ENCODE measurements at places on chromosomes 2 and 18. TPM values are rescaled to one million over a fixed set of nuclear protein-coding genes. Genes with fewer than 3 reads are reported as not detected.
A peak's percentile ranks its signal among the peaks of the same experiment; 100 is the strongest.

- DNase-seq: no peak
Measured at GRCh38 chr2:175872005-175872348, 130.1 kb downstream of the LNPK start.

DNA sequence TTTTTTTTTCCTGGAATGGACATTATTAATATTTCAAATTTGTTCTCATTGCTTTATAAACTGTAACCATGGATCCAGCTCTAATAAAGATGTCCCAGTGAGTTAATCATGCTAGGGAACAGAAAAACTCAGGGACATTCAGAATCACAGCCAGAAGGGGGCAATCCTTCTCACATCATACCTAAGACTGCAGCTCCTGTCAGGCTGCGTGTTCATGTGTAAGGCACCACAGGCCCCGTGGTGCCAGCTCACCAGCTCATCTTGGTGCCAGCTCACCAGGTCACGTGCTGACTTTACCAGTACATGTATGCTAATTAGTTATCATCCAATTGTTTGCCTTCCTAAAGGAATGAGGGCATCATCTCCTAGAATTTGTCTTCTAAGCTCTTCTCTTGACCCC lies 84.7 kb upstream of the NEDD4L start:
- peak; percentile 54 for DNase-seq

- no peak for DNase-seq
Measured at GRCh38 chr18:48799724-48800315, 150.9 kb downstream of the SMAD7 start.

PPP1CB gene
- 170 TPM for total RNA-seq

MAPK4 gene
- total RNA-seq: not detected

KCNG3 gene
- total RNA-seq: not detected

STARD6 gene
- not detected for total RNA-seq

- DNase-seq: no peak
Measured at GRCh38 chr2:71461304-71461671, 7.9 kb downstream of the DYSF start.

TOGARAM2 gene
- total RNA-seq: 0.72 TPM

DNA sequence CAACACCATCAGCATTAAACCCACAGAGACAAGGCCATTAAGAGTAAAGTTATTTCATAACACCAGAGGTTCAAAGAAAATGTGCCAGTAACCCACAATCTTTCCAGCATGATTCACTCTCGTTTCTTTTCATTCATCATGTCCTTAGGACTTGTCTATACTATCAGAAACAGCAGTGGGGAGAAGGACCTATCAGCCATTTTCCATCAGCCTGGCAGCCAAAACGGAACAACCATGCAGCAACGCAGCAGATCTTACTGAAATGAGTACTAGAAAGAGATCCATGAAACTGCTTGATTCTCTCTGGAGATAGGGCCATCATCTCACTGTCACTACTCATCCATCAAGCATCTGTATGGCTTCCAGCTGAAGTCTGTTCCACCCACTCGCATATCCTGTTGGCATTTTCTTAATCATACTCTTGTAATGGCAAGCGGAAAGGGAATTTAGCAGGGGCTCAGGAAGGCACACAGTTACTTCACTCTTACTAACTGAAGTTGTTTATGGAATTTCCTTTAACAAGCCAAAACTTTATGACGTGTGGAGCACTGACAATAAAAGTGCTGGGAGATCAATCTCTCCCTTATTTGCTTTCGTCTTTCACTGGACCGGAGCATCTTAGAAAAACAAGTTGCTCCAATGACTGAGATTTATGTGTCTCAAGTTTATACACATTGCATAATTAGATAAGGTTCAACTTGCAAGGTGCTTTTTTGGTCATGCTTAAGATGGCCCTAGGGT lies 69.7 kb downstream of the EPHA4 start:
- peak; percentile 55 for DNase-seq

POTEJ gene
- not detected for total RNA-seq

DNA sequence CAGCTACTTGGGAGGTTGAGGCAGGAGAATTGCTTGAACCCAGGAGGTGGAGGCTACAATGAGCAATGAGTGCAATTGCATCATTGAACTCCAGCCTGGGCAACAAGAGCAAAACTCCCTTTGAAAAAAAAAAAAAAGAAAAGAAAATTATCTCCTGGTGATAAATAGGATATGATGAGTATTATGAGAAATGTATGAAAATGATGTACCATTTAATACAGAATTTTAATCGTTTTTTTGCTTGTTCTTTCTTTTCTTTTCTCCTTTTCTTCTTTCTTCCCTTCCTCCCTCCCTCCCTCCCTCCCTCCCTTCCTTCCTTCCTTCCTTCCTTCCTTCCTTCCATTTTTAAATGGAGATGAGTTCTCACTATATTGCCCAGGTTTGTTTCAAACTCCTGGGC lies 40.4 kb downstream of the TTC27 start:
- no peak for DNase-seq

DNA sequence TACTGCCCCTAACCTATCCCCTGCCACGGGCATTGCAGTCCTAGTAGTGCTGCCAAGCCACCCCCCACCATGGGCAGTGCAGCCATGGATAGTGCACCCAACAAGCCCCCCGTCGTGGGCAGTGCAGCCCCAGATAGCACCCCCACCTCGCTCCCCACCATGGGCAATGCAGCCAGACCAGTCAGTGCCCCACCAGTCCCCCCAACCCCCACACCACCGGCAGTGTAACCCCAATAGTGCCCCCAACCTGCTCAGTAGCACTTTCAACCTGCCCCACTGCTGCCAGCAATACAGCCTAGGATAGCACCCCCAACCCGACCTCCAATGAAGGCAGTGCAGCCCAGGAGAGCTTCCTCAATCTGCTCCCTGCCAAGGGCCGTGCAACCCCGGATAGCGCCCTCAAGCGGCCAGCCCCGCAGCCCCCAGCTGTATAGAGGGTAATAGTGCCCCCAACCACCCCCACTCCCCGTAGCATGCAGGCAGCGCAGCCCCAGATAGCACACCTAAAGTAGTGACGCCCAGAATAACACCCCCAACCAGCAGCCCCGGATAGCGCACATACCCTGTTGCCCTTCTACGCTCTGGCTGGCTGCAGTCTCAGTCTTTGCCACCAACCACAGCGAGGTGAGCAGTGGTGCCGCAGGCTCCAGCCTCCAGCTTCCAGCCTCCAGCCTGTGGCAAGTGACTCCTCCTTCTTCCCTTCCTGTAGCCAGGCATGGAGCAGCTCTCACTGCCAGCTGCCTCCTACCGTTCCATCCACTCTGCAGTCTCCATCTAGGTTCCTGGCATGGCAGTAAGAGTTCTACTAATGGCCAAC lies 45.4 kb upstream of the ANKRD62 start:
- no peak for DNase-seq

GRCh38 chr18:32902568-32903330 lies 129.9 kb upstream of the KLHL14 start:
- DNase-seq: no peak

GRCh38 chr18:47996091-47996541 lies 65.7 kb upstream of the SMAD2 start:
- DNase-seq: no peak

IL1F10 gene
- total RNA-seq: not detected

SEMA4C gene
- 29.7 TPM for total RNA-seq

DNA sequence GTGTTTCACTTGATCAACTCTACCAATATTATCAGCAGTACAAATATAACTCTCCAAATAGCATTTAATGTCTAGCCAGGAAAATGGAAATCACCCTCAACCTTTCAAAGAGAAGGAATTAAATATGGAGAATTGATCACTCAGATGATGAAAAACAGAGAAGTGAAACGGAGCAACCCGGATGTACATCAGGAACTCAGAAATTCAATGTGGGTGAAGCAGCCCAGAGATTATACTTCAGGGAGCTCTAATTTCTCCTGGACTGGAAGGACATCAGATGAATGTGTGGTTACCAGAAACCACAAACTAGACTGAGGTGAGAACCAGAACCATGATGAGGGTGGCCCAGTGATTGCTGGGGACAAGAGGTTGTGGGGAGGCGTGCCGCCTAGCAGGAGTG lies 35.5 kb upstream of the COBLL1 start:
- DNase-seq: no peak

- no peak for DNase-seq
Measured at GRCh38 chr2:144241801-144242200, 278.1 kb downstream of the ZEB2 start.

TMEM17 gene
- 3.3 TPM for total RNA-seq

DNA sequence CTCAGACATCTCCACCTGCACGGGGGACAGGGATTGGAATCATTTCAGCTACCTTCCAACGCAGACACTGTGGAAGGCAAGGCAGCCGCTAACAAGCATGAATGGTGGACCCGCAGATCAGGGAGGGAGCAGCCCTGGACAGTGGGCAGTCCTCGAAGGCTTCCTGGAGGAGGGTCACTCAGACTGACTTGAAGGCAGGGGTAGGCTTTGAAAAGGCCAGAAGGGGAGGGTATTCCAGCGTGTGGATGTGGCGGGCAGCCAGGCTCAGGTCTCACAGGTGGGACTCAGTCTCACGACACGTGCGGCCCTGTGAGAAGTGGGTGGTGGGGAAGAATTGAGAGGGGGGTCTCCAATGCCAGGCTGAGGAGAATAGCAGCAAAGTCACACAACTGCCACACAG lies 29.9 kb downstream of the DYSF start:
- no peak for DNase-seq

EMILIN1 gene
- 138 TPM for total RNA-seq

DNA sequence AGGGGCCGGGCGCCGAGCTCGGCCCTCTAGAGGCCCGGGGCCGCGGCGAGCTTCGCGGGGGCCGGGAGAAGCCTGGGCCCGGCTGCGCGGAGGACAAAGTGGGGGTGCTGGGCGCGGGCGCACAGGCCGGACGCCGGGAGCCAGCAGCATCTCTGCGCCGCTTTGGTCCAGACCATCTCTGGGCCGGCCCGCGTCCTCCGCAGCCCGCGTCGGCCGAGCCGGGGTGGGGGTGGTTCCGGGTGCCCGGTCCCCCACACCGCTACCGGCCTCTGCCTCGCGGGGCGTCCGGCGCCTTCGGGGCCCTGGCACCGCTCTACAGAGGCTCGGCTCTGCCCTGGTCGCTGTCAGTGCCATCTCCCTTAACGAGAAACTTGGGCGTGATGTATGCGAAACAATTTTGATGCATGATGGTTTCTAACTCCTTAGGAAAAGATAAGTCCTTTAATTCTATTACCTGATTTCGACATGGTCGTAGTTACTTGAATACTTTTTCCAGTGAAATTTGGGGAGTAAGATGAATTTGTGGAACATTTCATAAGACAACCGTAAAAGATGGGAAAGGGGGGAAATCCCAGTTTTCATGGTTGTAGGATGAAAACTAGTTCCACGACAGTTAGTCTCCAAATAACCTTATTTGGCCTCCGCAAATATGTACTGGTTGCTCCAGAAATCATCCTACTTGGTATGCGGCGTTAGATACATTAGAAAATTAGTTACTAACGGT lies 562 bp downstream of the TWSG1 start:
- peak; percentile 93 for DNase-seq

- DNase-seq: no peak
Measured at GRCh38 chr2:696463-696862, 19.3 kb upstream of the TMEM18 start.

- no peak for DNase-seq
Measured at GRCh38 chr2:80364524-80365212, 60.1 kb upstream of the LRRTM1 start.

- no peak for DNase-seq
Measured at GRCh38 chr18:68764016-68764415, 33.9 kb upstream of the CCDC102B start.

DNA sequence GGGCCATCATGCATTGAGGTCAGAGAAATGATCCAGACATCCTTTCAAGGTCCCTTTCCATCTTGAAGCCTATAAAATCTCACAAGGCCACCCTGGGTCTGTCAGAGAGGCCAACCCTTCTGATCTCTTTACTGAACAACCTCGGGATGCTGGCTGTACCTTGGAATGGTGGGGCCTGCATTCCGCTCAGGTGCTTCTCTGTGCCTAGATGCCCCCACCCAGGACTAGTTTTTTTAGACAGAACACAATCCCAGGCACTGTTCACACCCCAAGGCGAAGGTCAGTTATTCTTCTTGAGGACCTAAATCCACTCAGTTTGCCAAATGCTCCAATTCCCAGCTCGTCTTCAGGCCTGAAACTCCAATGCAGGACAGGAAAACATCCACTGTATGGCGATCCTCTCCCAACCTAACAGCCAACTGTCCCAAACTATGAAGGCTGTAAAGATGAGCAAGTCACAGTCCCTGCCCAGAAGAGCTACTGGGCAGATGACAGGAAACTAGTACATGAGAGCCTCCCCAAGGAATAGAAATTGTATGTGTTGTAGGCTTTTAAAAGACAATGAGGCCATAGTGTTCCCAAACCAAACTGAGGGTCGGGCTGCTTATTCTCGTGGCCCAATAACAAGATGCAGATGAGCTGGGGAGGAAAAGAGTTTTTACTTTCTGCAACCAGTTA lies 154.4 kb upstream of the ACAA2 start:
- DNase-seq: no peak

SERPINB5 gene
- total RNA-seq: not detected

- DNase-seq: no peak
Measured at GRCh38 chr2:109694190-109694589, 80.0 kb downstream of the SOWAHC start.

- DNase-seq: peak; percentile 60
Measured at GRCh38 chr2:63051795-63052333, 1.2 kb downstream of the OTX1 start.

GRCh38 chr18:26978812-26979341 lies 113.4 kb upstream of the AQP4 start:
- DNase-seq: no peak

DNA sequence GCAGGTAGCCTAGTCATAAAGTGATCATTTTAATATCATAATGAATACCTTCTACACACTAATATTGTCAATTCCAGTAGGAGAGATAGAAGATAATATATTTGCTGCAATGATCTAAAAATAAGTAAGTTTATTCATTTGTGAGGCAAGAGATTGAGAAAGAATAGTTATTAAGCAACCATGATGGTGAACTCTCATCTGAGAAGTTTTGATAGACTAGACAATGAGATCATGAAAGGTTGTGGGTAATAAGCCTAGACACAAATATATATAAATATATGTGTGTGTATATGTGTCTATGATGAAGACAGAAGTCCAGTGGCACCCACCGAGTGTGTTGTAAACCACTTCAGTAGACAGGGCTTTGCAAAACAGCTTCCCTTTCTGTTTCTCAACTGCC lies 181.0 kb upstream of the CHST9 start:
- no peak for DNase-seq

Data from osteoblast (primary cell).